ENCODE measurements at places on chromosomes 12 and 14.

DNA sequence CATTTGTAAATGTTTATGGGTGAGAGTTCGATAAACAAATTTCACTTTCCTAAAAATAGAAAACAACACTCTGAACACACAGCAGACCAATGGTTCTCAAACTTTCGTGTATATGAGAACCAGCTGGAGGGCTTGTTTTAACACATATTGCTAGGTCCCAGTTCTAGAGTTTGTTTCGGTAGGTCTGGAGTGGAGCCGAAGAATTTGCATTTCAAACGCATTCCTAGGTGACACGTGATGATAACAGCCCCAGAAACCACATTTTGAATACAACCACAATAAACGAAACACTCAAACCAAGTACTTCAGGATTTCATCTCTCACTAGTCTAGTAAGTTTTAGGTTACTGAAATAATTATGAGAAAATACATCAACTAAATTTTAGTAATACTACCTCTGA is 17.1 kb downstream of the SEC23A start:
- DNase-seq = no peak

- no peak for DNase-seq
Observed at GRCh38 chr14:52863334-52863700, 71.9 kb upstream of the GNPNAT1 start.

GRCh38 chr12:132711080-132711843 is 620 bp downstream of the PGAM5 start:
- DNase-seq = peak; percentile 56

- peak; percentile 58 for DNase-seq
Observed at GRCh38 chr12:122067966-122068365, 10.6 kb upstream of the MLXIP start.

- peak; percentile 37 for DNase-seq
Observed at GRCh38 chr12:58888131-58888783, 32.0 kb downstream of the LRIG3 start.

GRCh38 chr12:6333566-6333965 is 8.3 kb downstream of the TNFRSF1A start:
- no peak for DNase-seq

- DNase-seq = no peak
Observed at GRCh38 chr14:47772652-47773051, 97.2 kb upstream of the MDGA2 start.

DNA sequence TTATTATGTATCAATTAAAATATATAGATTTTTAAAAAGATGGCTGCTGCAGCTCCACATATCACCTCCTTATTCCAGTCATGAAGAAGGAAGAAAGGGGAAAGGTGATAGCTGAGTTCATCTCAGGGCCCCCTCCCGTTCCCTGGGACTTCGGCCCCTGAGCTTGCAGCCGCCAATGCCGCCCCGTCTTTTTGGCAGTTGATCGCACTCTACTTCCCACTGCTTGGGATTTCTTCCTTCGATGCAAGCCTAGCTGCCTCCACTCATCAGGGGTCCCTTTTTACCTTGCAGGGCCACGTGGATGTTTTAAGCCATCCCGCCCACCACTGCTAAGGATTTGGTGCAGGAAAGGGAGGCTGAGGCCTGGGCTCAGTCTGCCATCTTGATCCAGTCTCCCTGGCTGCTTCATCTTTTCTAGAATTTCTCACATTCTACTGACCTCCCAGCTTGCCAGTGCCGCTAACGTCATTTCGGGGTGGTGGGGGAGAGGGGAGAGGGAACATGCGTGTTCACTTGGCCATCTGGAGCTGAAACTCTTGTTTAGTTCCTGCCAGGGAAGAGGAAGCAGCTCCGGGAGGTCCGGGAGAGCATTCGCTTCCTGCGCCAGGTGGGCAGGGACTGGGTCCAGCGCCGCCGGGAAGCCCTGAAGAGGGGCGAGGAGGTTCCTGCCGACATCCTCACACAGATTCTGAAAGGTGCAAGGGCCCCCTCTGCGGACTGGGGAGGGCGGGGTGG is 31.3 kb downstream of the CYP46A1 start:
- no peak for DNase-seq

DNA sequence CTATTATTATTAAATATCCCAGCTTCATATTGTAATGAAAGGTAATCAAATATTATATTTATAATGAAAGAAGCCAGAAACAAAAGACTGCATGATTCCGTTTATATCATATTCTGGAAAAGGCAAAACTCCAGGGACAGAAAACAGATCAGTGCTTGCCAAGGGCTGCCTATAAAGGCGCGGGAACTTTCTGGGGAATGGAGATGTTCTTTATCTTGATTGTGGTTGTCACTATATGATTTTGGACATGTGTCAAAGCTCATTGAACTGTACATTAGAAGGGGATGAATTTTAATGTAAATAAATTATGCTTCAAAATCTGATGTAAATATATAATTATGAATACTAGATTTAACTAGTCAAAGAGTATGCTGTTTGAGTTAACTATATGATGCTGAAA is 115.4 kb upstream of the KRAS start:
- DNase-seq = no peak

DNA sequence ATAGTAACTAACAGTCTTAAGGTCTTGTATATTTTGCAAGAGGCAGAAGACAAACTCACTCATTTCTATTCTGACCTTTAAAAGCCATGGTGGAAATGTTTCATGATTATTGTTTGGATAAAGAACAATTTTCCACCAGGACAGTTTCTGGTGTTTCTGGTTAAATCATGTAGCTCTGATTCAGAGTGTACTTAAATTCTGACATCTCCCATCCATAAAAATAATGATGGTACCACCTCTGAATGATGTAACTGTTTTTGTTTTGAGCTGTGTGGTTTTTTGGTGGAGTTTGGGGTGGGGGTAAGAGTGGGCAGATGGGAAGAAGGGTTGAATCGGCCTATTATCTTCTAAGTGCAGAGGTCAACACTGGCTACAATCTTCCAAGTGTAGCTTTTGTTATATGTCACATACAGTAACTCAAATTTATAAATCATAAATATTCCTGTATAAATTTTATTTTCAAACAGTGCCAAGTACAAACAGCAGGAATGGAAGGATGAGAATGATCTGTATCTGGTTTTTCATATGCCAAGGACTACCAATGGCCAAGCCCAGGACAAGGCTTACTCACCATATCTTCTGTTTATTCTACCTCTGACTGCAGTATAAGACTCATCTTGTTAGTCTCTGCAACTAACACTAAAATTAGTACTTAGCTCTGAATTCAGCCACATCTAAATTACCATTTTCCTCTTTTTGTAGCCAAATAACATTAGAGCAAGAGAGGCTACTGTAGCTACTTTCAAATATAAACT is 108.7 kb downstream of the BCAT1 start:
- DNase-seq = no peak

DNA sequence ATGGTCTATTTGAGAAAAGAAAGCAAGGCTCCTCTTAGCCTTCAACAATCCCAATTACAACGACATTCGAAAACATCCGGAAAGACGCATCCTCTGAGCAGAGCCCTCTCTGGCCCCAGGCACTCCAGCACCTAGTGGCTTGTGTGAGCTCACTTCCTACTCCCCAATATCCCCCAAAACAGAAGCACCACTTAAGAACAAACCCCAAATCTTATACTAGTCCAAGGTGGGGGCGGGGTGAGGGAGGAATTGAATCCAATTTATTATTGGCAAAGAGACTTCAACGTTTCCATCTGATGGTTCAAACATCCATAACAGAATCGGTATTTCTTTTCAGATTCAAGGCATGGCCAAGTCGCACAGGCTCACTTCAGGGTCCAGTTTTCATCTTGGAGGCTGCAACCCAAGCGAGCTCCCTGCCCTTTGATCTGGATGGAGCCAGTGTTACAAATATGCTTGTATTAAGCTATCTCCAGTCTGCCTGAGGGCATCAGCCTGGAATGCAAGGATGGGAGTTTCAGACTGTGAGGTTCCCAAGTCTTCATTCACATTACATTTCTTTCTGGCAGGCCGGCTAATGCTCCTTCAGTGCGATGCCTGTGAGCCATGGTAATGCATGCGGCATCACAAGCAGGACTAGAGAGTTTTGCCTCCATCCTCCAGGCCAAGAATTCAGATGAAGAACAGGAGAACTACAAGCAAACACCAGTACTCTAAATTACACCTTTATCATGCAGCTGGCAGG is 132.5 kb upstream of the FOXN3 start:
- DNase-seq = no peak

DNA sequence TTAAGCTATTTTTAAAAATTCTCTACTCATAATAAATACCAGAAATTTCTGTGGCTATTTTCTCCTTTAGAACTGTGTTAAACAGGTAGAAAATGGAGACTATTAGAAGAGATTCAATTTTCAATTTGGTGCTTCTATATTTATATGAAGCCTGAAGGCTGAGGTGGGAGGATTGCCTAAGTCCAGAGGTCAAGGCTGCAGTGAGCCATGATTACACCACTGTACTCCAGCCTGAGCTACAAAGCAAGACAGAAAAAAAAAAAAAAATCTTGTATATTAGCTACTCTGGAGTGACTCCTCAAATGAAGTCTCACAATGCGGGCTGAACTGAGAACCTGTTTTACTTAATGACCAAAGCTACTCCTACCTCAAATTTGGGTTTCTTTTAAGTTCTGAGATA is 9.8 kb upstream of the DPF3 start:
- no peak for DNase-seq
